ENCODE measurements at places on chromosomes 4 and X.

DNA sequence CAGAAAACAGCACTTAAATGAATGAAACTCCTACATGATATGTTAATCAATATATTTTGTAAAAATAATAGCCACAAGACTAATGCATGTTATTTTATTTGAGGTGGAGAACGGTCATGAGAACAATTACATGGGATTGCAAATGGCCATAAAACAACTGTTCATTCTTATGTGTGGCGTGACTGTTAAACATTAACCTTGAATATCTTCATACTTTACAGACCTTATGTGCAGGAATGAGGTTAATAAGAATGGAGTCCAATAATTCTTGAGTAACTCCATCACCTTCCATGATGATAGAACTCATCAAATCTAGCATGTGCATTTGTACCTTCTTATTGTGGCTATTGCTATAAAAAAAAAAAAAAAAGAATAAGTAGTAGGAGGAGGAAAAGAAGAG is 55.3 kb downstream of the PDS5A start:
- DNase-seq, result no peak

GRCh38 chr4:134539729-134540231 is 338.2 kb upstream of the PABPC4L start:
- DNase-seq, result no peak

DNA sequence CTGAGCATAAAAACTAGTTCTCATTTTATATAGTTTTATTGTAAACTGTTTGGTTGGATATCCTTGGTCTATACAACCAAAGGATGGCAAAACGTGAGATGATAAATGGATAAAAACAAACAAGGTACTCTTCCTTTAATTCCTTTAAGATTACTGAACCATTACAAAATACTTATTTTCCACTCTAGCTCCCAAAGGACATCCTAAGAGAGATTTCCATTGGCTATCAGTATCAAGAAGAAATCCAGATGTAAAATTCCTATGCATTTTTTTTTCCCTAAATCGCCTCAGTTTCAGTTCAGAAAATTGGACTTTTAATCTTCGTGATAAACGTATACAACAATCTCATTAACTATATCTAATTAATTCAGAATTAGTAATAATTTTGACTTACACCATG is 2.3 kb downstream of the FBXL5 start:
- DNase-seq, result no peak

- DNase-seq, result no peak
Observed at GRCh38 chrX:42832764-42833549, 55.0 kb upstream of the PPP1R2C start.

DNA sequence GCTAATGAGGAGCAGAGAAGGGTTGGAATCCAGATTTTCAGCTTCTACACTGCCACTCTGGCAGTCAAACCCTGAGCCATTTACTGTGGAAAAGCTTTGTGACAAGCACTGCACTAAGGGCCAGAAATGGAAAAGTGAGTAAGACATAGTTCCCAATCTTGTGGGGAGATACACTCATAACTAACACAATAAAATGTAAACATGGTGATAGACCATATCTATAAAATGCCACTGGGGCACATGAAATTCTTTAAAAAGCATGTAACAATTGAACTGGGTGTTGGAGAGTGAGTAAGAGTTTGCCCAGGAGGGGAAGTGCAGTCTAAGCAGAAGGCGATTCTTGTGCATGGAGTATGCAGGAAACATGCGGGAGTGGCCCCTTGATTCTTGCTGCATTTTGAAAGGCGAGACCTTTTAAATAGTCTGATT is 32.0 kb upstream of the ANXA5 start:
- no peak for DNase-seq

- no peak for DNase-seq
Observed at GRCh38 chrX:129719268-129719667, 19.5 kb upstream of the XPNPEP2 start.

GRCh38 chr4:11805842-11806241 is 377.1 kb upstream of the HS3ST1 start:
- no peak for DNase-seq

DNA sequence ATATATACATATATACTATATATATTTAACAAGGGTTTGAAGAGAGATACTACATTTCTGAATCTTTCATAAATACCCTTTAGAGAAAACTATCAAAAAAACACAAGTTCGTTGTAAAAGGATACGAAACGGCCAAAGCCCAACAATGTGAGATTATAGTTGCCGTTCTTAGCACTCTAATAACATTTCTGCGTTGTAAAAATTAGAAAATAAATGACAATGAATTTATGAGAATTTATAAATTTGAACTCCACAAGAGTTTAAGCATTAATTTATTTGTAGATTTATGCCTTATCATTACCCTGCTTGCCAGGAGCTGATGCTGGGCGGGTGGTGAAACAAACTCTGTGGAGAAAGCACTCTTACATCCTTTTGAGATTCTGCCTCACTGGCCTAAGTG is 1.1 kb downstream of the WDR17 start:
- no peak for DNase-seq

GRCh38 chr4:56684320-56685050 is 3.4 kb upstream of the HOPX start:
- no peak for DNase-seq
